ENCODE measurements at places on chromosomes 7 and 10.

DNA sequence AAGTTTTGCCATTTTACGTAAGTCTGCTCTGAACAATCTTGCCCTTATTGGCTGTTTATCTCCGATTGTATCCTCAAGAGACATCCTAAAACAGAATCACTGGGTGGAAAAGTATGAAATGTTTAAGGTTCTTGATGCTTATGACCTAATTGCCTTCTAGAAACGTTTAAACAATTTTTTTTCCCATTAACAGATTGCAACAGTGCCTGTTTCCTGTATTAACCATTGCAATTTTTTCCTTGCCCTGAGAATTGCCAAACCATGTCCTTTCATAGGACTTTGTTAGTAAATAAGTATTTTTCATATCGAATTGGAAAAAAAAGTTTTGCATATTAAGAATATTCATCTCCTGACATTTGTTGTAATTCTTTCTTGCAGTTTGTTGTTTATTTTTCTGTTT lies 639.8 kb downstream of the INHBA start:
- DNase-seq, result no peak

DNA sequence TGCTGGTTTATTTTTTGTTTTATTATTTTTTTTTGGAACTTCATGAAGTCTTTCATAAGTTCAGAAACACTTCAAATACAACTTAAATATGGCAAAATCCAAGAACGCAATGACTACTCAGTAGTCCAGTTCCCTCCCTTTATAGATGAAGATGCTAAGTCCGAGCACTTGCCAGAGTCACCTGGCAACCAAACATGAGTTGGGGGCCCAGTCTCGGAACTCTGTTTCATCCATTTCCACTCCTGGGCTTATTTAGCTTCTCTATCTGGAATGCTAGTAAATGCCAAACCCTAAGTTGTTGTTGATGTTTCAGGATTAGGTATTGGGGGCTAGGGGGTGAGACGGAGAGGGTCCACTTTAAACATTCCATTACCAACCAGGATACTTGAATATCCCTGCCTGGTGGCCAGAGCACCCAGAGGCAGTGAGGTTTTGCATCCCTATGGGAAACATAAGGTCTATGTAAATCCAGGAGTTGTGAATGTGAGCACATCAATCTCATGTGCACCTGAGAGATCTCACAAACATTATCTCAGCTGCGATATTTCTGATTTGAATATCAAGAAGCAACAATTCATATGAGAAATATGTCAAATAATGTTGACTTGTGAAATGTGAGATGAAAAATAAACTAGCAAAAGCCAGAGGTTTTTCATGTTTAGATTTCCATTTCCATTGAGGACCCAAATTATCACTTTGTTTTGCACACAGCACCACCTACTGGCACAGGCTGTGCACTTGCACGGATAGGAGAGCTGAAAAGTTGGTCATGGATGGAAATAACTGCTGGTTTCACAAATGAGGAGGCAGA lies 129.3 kb downstream of the PKD1L1 start:
- DNase-seq, result peak; percentile 89

DNA sequence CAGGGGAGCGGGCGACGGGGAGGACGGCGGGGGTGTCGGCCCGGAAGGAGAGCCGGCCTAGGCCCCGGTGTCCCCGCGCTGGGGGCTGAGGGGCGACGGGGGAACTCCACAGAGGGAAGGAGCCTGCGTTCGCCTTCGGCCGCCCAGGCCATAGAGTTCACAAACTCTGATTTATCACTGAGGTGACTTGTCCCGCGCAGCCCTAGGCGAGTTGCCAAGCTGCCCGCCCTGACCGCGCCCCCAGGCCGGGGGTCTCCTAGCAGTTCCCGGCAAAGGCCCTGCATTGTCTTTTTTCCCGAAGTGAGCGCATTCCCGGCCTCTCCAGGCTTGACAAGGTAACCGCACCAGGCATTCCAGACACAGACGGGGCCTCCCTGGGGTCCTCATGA lies 2.9 kb upstream of the NKX6-2 start:
- no peak for DNase-seq

DNA sequence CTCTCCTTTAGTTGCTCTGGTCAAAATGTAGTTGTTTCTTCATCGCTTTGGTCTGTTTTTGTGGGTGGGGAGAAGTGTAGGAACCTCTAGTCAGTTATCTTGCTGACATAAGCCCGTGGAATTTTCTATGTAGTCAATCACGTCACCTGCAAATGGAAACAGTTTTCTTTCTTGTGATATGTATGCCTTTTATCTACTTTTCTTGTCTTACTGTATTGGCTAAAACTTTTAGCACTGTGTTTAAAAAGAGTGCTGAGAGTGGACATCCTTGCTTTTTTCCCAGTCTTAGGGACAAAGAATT lies 42.3 kb downstream of the AKR1E2 start:
- DNase-seq, result no peak

- no peak for DNase-seq
Measured at GRCh38 chr10:58305821-58306220, 29.0 kb upstream of the UBE2D1 start.

- peak; percentile 11 for DNase-seq
Measured at GRCh38 chr7:43164757-43165156, 52.3 kb downstream of the HECW1 start.

GRCh38 chr7:107810626-107811025 lies 7.6 kb upstream of the SLC26A3 start:
- no peak for DNase-seq
